ENCODE measurements at places on chromosomes 6 and 20.

DNA sequence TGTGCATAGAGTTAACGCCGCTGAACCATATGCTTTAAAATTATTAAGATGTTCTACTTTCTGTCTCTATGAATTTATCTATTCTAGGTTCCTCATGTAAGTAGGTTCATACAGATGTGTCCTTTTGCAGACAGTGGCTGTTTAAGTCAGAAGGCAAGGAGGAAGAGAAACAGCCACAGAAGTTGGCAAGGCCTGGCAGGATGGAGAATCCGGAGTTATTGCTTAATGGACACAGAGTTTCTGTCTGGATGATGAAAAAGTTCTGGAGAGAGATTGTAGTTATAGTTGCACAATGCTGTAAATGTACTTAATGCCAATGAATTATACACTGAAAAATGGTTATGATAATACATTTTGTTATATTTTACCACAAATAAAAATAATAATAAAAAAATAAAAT is 283.6 kb upstream of the CNR1 start:
- DNase-seq, result no peak

GRCh38 chr6:132760256-132760655 is 2.6 kb upstream of the VNN2 start:
- no peak for DNase-seq

DNA sequence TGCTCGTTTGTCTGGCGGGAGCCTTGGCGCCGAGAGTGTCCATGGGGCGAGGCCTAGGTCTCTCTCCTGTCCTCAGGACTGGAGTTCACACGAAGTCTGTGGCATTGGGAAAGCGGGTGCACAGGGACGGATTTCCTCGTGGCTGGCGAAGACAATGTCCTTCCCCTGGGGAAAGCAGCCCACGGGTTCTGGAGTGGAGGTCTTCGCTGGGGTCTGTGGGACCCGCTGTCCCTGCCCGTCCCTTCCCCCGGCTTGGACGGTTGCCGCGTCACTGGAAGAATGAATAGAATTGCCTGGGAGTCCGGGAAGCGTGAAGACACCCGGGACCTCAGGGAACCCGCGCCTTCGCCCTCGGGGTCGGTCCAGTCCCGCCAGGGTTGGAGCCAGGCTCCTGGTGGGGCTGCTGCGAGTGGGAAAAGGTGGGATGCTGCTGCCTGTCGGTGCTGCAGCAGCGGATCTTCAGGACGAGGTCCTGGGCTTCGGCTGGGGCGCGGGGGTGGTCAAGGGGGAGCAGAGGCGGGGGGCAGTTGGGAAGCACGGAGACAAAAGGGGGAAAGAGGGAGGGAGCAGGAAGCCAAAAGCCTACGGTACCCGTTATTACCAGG is 441.8 kb upstream of the DEFB115 start:
- DNase-seq, result no peak

DNA sequence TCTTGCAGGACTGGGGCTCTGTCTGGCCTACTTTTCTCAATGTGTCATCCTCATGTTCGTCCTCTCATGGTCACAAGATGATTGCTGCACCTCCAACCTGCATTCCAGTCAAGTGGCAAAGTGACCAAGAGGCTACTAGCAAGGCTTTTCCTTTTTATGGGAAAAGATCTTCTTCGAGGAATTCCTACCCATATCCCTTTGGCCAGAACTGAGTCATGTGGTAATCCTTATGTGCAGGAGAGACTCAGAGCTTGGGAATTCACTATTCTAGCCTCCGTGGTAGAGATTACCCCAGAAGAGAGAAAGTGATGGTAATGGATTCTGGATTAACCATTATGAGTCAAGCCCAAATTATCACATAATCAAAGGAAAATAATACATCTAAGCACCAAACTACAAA is 162.7 kb downstream of the KCNQ5 start:
- DNase-seq, result peak; percentile 66

DNA sequence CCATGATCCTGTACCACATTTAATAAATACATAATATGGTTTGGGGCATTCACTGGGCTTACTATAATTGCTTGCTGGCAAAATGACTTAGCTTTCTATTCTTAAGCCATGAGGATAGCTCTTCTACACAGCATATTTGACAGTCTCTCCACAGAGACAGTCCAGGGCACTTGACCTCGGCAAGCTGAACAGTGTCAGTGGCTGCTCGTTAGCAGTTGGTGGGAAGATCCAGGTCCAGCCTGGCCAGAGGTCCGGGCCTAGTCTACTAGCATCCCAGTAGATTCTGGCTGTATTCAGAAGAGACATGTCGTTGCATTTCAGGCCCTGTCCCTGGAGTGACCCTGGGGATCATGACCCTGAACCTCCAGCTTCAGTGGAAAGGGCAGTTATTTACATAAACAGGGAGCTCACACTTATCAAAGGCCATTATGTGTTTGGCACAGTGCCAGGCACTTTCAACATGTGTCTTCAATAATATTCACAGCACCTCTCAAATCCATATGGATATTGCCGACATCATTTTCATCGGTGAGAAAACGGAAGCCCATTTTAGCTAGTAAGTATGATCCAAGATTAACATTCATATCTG is 139.0 kb downstream of the IMPG1 start:
- DNase-seq, result no peak

DNA sequence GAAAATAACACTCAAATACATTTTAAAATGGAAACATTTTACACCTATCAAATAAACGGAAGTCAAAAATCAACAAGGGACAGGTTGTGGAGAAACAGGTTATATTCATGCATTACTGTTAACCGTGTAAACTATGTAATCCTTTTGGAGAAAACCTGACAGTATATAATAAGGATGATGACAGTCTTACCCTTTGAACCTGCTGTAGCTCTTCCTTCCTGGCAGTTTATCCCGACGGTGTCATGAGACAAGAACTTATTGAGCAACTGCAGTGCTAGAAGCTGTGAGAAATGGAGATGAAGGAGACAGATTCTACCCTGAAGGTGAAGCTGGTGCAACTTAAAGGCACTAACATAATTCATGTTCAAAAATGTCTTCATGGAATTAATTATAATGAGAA is 76.7 kb downstream of the PLEKHG1 start:
- no peak for DNase-seq

GRCh38 chr6:167296293-167296690 is 5.2 kb downstream of the UNC93A start:
- no peak for DNase-seq

- DNase-seq, result peak; percentile 88
Measured at GRCh38 chr20:18857640-18858039, 44.1 kb downstream of the SCP2D1 start.

GRCh38 chr6:155548576-155548975 is 92.9 kb upstream of the NOX3 start:
- no peak for DNase-seq

GRCh38 chr20:45283551-45284057 is 23.0 kb upstream of the RBPJL start:
- peak; percentile 25 for DNase-seq

- DNase-seq, result no peak
Measured at GRCh38 chr6:15147827-15148226, 98.0 kb upstream of the JARID2 start.

DNA sequence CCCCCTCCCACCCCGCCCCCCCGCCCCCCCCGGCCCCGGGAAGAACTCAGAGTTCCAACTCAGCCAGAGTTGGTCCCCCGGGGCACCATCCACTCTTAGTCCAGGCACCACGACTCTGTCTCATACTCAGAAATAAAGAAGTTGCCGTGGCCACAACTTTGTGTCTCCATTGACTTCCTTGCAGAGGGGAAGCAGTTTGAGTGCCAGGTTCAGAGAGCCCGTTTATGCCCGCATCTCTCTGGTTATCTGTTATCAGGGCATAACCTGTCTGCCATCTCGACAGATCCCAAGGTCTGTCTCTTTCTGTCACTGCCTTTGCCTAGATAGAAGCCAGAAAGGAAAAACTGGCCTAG is 605 bp downstream of the CDC5L start:
- peak; percentile 16 for DNase-seq

DNA sequence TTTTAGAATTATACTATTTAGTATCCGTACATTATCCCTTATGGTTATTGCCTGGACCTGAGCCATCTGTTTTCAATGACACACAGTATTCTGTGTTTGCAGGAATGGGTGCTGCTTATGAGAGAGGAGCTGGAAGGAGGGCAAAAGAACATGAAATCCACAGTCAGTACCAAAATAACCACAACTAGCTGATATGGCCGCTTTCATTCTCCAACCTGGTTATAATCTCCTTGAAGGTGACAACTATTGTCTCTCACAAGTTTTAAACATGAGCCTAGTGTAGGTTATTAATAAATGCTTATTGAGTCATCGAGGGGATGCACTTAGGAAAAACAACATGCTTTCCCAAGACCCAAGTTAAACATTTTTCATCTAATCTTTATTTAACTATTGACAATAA is 356.6 kb downstream of the BMP2 start:
- no peak for DNase-seq

DNA sequence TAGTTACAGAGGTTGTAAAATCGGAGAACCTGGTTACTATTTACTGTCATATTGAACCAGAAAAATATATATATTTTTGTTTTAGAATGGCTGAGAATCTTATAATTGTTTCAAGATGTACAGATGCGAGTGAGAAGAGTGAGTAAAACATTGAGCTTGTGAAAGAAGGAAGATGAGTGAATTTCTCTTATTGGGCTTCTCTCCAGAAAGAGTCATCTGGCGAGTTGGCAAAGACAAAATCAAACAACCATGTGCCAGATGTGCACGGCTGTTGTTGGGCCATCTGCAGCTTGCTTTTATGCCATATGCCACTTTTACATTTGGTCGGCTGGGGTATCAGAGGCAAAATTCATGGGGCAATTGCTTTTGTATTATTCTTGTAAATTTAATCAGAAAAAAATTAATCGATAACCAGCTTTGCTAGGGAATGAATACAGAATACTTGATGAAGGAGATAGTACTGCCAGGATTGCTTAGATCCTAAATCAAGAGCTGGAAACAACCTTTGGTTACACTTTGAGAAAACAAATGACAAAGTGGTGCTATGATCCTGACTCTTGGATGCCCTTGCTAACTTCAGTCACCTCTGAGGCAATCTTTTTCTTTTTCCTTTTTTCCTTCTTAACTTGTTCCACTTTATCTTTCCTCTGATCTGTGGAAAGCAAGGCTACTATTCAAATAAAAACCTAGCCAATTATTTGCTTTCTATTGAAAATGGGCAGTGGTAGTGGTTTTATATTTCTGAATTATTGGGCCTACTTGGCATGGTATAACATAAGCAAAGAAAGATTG is 97.1 kb upstream of the GRIK2 start:
- no peak for DNase-seq

- DNase-seq, result no peak
Measured at GRCh38 chr20:32819992-32820697, 391 bp downstream of the MAPRE1 start.

DNA sequence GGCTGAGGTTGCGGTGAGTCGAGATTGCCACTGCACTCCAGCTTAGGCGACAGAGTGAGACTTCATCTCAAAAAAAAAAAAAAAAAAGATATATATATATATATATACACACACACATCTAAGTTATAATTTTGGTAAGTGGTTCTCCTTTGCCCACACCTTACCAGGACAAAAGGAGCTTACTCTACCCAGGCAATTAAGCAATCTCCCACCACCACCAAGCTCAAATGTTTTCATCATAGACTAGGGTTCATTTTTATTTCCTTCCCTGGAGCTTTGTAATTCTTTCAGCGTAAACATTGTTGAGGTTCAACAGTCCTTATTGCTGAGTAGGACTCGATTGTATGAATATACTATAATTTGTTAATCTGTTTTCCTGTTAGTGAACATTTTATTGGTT is 23.5 kb downstream of the AMD1 start:
- no peak for DNase-seq

GRCh38 chr6:100833972-100834574 is 47.1 kb downstream of the ASCC3 start:
- DNase-seq, result no peak

Measured in A172 (cell line).